ENCODE measurements at places on chromosomes 2 and 18.

GRCh38 chr2:7403092-7403775, 486.0 kb downstream of the RNF144A start:
- DNase-seq = no peak

- no peak for DNase-seq
These were observed 99.6 kb downstream of the BCL11A start for GRCh38 chr2:60453872-60454271.

GRCh38 chr2:228652366-228652765, 470.9 kb upstream of the SPHKAP start:
- DNase-seq = no peak

- DNase-seq = no peak
These were observed 143.2 kb downstream of the TMEFF2 start for GRCh38 chr2:192051533-192051932.

DNA sequence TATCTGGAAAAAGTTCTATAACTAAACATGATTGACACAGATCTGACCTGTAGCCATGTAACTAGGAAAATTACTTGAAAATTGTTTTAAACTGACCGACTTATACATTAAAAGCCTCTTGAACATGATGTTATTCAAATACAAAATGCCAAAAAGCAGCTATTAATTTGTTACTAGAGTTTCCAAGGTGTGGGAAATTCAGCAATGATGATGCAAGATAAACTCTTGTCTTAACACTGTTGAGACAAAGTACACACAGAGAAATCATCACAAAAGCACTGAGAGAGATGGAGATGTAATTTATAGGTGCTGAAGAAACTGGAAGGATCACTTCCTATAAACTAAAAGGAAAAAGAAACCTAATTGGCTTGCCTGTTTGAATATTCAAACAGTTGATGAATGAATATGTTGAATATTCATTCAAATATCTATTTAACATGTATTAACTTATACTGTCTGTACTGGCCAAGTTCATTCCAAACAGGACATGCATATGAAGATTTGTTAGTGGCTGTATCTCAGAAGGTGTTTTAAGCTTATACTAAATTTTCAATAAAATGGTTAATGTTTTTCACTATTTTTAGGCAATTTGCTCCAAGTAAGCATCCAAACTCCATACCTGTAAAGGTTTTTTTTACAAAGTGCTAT, 34.6 kb upstream of the WDR75 start:
- DNase-seq = no peak

DNA sequence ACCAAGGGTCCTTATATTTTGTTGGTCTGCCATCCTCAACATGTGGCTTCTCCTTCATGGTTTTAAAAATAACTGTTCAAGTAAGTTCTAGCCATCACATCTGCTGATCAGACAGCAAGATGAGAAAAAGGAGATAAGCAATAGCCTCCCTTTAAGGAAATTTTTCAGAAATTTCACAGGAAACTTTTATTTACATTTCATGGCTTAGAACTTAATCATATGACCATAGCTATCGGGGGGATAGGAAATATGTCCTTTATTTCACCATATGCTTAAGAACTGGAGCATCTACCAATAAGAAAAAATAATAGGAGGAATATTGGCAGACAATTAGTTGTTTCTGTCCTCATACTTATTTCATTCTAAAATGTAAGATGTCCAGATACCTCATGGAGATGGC, 16.2 kb downstream of the ATF2 start:
- DNase-seq = no peak

GRCh38 chr2:158692372-158693103, 102.6 kb upstream of the DAPL1 start:
- DNase-seq = no peak

DNA sequence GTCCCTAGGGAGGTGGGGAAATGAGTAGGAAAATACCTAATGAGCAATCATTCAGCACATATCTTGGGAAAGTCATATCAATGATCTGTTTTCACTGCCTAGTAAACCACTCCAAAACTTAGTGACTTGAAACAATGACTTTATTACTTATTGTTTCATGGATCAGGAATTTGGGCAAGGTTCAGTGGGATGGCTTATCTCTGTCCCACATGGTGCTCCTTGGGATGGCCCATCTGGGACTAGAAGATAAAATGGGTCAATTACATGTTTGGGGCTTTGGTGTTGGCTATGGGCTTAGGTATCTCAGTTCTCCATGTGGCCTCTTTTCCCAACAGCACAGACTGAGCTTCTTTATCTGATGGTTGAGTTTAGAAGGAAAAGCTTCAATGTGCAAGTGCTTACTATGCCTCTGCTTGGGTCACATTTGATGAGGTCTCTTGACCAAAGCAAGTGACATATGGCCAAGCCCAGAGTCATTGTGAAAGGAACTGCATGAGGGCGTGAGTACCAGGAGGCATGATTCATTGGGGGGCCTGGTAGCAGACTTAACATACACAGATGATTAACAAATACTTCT, 218.1 kb upstream of the TNP1 start:
- DNase-seq = no peak

GRCh38 chr2:109447251-109447661, 166.5 kb downstream of the SEPTIN10 start:
- DNase-seq = no peak

- no peak for DNase-seq
These were observed 8.9 kb downstream of the EPC2 start for GRCh38 chr2:148653437-148653836.

GRCh38 chr2:173296235-173296634, 58.4 kb upstream of the CDCA7 start:
- DNase-seq = no peak

DNA sequence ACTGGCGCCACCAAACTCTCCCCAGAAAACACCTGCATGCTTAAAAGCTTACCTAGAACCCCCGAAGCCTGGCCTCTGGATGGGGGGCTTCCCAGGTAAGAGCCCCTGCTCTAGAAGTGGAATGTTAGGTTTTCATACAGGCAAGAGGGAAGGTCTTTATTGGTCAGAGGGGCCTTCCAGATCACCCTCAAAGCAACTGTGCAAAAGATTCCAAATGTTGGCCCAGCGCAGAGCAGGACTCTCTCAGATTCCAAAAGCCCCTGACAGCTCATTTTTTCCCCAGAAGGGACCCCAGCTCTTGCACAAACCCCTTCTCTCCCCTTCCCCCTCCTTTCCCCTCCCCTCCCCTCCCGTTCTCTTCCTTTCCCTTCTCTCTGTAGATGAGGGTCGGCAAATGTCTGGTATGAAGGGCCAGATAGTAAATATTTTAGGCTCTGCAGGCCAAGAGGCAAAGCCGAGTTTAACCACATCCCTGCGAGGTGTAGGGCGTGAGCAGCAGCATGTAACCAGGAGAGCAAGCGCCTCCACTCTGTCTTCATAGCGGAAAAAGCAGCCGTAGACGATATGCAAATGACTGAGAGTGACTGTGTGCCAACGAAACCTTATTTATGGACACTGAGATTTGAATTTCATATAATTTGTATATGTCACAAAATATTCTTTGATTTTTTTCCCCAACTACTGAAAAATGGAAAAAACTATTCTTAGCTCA, 116.9 kb downstream of the SMAD7 start:
- DNase-seq = no peak

- DNase-seq = no peak
These were observed 297.3 kb downstream of the GRB14 start for GRCh38 chr2:164323978-164324377.

GRCh38 chr2:218743068-218743467, 32.4 kb downstream of the TTLL4 start:
- no peak for DNase-seq

GRCh38 chr2:214098811-214099210, 312.0 kb upstream of the VWC2L start:
- no peak for DNase-seq

GRCh38 chr2:23828256-23828980, 98.5 kb downstream of the ATAD2B start:
- DNase-seq = no peak

DNA sequence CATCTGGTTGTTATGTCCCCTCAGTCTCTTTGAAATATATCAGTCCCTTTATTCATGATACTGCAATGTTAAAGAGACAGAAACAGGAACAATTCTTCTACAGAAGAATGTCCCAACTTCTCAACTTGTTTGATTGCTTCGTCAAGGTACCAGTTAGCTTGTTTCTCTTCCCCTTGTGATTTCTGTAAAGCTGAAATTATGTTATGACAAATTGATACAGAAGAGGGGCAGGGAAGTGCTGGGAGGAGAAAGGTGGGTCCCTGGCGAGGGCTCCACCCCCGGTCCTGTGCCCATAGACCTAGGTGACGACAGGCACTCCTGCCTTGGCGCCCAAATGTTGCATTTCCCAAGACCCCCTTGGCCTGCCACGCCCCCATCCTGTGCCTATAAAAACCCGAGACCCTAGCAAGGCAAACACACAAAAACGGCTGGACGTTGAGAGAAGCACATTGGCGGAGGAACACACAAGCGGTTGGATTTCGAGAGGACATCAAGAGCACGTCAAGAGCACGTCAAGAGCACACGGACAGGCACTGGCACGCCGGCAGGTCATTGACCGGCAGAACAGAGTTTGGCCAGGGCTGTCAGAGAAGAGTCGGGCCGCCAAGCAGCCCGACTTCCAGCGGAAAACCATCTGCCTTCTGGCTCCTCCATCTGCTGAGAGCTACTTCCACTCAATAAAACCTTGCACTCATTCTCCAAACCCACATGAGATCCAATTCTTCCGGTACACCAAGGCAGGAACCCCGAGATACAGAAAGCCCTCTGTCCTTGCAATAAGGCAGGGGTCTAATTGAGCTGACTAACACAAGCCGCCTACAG, 11.5 kb upstream of the RTN4 start:
- no peak for DNase-seq

GRCh38 chr2:227148106-227148505, 15.9 kb downstream of the COL4A4 start:
- DNase-seq = no peak

DNA sequence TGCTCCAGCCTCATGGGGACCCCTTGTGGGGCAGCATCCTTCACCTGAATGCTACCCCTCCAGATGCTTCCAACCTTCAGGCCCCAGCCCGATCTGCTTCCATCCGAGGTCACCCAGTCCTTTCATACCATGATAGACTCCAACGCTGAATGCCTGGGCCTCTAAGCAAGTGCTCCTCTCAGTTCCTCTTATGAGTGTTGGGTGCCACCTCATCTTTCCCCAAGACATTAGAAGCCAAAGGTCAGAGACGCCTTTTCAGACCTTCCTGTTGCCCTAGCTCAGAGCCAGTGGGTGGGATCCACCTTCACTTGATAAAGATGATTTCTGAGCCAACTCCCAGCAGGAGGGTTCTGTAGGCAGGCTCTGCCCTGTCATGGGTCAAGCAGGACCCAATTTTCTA, 174.5 kb upstream of the MGAT5 start:
- no peak for DNase-seq

DNA sequence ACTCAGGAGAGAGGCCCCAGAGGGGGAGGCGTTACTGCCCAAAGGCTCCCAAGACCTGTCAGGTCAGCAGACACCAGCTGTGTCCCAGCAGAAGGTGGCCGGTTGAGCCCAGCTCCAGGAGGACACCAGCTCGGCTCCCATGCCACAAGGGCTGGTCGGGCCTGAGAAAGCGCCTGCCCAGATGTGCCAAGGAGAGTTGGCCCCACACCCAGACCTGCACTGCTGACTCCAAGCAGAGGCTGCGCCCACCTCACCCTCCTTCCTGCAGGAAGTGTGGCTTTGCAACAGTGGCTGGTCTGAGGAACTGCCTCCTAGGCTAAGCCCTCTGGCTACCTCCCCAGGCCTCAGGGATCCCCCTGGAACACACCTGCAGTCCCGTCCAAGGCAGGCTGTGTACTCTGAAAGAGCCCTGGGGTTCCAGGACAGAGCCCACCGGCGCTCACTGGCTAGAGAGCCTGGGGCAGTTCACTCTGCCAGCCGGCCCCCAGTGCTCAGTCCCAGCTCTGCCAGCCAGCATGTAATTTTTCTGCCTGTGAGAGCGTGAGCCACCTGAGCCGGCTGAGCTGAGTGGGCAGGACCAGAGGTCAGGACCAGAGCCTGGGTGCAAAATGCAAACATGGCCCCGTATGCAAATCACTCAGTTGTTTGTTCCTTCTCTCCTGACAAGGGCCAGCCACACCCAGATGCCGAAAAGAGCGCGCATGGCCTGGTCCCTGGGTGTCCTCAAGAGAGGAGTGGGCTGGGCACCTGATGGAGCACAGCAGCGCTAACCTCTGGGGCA, 36.9 kb upstream of the PTMA start:
- no peak for DNase-seq

- DNase-seq = no peak
These were observed 89.5 kb downstream of the SLC4A10 start for GRCh38 chr2:161713706-161714105.

DNA sequence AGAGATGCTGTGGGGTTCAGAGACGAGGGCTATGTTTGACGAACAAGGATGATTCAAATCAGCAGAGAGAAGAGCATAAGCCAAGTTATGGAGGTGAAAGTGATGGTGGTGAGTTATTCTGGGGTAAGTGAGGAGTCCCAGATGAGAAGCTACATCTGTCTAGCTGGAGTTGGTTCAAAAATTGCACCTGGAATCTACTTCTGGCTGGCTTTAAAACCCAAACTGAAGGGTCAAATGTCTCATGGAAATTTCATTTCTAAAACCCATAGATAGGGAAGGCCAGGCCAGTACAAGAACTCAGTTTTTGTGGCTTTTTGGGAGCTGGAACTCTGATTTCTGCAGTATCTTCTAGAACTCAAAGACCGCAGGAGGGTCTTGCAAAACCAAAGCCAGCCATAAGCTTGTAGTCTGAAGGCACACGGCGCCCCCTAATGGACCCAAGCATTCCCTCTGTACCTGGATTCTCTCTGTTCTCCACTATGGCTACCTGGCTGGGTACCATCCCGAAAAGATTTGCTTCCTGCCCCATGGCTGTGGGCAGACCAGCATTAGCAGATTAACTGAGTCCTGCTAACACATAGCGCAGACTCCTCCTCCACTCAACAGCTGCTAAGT, 229.1 kb upstream of the SLC14A2 start:
- peak; percentile 65 for DNase-seq

GRCh38 chr18:36623681-36624190, 205.1 kb downstream of the TPGS2 start:
- DNase-seq = no peak

- DNase-seq = no peak
These were observed 194.8 kb downstream of the ZEB2 start for GRCh38 chr2:144325086-144325485.

GRCh38 chr2:105803773-105804172, 59.1 kb downstream of the NCK2 start:
- DNase-seq = no peak

DNA sequence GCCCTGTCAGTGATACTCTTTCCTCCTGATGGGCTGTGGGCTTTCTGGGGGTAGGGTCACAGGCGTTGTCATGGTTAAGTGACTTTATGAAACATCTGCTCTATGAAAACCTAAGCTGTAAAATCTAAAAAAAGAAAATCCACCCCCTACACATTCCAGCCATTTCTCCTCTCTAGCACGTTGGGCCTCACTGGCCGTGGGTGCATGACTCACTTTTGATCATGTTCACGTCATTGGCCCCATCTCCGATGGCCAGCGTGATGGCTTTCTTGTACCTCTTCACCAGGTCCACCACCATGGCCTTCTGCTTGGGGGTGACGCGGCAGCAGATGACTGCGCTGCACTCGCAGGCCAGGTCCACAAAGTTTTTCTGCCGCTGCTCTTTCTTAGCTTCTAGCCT, 39.3 kb upstream of the NARS1 start:
- no peak for DNase-seq

- DNase-seq = no peak
These were observed 33.9 kb downstream of the ZNF516 start for GRCh38 chr18:76461148-76461547.

GRCh38 chr2:26757873-26758789, 6.0 kb upstream of the SLC35F6 start:
- no peak for DNase-seq

GRCh38 chr2:173353556-173353955, 1.1 kb upstream of the CDCA7 start:
- no peak for DNase-seq

GRCh38 chr2:65112633-65113032, 17.3 kb downstream of the RAB1A start:
- no peak for DNase-seq
